Hematopoietic multipotent progenitor cell (in vitro differentiated cells): ENCODE measurements at places on chromosomes 13 and 19. TPM values are rescaled to one million over a fixed set of nuclear protein-coding genes. Genes with fewer than 3 reads are reported as not detected.
A peak's percentile ranks its signal among the peaks of the same experiment; 100 is the strongest.

DNA sequence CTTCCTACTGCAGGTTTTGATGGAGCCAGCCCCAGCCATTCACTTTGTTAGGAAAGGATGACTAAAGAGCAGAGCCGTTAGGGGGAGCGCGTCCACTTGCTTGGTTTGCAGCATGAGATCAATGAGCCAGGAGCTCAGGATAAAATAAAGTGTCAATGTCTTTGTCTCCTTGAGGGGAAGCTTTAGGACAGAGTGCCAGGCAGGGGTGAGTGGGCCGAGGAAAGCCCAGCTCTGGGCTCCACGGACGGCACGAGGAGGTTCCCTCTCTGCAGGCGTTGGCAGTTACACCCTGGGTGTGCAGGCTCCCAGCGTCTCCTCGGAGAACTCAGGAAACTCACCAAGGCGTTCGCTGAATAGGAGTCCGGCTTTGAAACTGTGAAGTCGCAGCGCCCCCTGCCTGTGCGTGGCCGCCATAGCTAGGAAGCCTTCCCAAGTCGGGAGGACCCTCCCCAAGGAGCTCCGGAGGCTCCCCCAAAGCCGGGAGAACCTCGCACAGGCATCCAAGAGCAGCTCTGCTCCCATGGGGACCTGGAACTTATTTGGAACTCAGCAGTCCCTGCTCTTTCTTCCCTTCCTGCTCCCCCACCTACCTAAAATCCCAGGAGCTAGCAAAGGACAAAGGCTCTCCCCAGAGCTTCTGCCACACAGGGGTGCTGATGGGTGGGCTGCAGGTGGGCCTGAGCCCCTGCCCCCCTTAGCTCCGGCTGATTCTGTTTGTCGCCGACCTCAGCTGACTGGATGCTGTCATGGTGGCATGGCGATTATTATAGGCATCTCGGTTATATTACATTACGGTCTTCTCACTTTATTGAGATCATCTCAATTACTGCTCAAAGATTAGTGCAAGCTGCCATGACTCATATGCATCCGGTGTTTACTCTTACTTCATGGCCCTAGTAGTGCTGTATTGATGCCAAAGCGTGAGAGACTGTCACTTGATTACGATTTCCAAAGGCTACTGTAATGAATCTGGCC lies 34.4 kb downstream of the GSX1 start:
- peak; percentile 81 for DNase-seq

DNA sequence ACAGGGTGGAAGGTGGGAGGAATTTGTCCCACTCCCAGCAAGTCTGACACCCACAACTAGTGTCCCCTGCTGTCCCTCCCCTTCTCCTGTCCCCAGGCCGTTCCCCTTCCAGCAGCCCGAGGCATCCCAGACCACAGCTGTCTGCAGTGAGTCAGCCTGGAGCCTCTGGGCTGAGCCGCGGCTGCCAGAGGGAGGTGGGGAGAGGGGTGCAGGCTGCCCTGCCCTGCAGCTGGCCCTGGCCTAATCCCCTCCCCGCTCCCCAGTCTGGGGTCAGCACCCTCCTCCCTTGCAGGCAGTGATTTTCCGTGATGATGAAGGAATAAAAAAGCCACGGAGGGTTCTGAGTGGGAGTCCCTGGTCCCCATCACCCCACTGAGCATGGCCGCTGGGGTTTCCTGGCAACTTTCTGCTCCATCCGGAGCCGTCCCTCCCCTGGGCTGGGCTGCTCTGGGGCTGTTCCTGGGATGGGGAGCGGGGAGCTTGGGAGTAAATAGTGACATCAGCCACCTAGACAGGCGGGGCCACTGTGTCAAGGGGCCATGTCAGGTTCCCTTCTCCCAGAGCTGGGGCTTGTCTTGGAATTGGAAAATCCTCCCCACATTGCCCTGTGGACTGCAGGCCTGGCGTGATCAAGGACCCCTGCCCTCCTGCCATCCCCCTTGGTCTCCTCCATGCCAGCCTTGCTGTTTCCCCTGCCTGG lies 16.8 kb downstream of the SPC24 start:
- DNase-seq: no peak

DNA sequence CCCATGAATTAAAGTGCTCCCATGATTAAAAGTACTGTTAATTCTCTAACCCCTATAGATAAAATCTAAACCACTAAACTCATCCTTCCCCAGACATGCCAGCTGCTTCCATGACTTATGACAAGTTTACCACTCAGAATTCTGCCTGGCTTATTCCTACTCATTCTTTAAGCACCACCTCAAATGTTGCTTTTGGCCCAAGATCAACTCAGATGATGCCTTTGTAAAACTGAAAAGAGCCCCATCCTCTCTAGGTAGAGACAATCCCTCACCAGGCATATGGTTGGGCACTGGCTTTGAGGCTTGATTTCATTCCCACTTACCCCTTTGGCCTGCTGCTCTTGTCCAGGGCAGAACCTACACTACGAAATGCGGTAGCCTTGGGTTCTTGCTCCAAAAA lies 250.0 kb downstream of the DNAJC15 start:
- no peak for DNase-seq

RAB3D gene
- total RNA-seq: 114 TPM

DNA sequence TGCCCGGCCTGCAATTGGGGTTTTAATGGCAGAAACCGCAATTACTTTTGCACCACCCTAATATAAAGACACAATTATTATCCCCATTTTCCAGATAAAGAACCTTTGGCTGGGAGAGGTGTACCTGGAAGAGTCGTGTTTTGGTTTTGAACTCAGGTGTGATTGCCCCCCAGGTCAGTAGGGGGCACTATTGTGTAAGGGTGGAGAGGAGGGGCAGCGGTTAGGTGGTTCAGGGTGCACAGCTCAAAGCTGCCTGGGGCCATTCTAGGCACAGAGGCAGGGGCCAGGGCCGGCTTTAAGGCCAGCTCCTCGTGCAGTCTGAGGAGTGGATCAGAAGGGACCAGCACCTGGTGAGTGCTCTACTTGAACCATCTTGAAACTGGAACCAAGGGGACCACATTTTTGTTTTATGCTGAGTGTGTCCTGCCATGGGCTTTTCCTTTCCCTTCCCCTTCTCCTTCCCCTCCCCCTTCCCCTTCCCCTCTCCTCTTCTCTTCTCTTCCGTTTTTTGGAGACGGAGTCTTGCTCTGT lies 5.8 kb upstream of the FCGRT start:
- DNase-seq: peak; percentile 83

- DNase-seq: no peak
Measured at GRCh38 chr19:39277598-39277997, 9.4 kb downstream of the IFNL2 start.

DNA sequence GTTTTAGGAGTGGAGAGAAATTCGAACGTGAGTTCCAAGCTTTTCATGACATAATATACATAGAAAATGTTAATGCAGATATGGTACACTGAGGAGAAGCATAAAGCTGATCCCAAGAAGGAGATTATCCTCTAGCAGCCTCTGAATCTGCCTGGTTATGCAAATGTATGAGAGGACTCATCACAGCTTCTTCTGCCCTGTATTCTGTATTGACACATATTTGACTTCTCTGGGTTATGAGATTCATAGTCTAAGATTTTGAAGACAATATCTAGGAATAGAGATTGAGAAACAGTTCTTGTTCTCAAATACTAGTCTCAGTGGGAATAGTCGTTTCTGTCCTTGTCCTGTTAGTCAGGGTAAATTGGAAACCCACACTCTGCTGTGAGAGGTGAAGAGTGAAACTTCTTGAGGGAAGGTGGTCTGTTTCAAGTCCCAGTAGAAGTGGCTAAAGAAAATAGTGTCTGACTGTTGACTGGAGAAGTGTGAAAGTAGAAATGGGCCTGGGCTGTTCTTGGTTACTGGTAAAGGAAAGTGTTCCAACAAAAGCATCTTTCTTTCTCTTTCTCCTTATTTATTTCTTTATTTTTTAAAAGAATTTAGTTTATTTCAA lies 1356.6 kb downstream of the SLITRK5 start:
- DNase-seq: no peak

PODNL1 gene
- total RNA-seq: under 0.01 TPM

GRCh38 chr13:111640476-111640875 lies 320.0 kb downstream of the TEX29 start:
- no peak for DNase-seq

HCST gene
- 63.3 TPM for total RNA-seq

ZNF93 gene
- 17.0 TPM for total RNA-seq

- DNase-seq: no peak
Measured at GRCh38 chr19:5908773-5909442, 4.2 kb downstream of the VMAC start.

DNA sequence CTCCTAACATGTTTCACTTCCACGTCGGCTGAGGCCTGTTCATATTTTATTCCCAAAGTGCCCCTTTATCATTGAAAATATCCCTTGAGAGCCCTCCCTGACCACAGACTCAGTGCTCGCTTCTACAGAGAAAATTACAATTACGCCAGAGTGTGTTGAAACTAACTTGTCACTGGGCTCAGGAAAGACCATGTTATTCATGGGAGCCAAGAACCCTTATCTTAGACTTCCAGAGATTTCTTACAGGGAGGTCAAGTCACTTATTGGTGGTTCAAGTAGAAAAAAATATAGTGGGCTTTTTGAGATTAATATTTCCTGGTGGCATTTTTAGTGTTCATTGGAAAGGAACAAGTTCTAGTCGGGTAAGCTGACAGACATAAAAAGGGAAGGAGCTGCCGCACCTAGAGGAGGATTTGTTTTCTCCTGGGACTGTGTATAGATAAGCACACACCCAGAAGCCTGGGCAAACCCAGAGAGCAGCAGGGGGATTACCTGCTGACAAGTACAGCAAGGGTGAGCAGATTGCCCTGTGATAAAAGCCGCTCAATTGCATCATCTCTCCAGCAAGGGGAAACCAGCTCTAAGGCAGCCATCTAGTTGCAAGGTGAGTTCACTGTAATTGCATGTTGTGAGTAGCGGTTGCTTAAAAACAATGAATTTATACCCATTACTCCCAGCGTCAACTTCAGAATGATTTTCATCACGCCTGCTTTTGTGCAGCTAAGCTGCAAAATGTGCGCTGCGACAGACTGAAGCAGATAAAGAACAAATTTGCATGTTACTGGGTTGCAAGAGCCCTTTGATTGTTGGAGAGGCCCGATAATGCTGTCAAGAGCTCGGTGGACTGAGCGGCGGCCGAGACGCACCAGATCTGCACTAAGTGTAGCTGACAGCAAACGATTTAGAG lies 46.2 kb downstream of the DCT start:
- no peak for DNase-seq

DNA sequence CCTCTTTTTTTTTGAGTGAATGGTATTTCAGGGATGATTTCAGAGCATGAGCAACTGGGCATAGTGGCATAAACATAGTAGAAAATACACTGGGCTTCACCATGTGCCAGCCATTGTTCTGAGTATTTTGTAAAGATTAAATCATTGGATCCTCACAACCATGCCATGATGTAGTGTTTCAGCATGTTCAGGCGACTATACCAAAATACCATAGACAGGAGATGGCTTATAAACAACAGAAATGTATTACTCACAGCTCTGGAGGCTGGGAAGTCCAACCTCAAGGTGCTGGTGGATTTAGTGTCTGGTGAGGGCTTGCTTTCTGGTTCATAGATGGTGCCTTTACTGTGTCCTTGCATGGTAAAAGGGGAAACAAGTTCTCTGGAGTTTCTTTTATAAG lies 101.5 kb upstream of the KL start:
- DNase-seq: no peak

DNA sequence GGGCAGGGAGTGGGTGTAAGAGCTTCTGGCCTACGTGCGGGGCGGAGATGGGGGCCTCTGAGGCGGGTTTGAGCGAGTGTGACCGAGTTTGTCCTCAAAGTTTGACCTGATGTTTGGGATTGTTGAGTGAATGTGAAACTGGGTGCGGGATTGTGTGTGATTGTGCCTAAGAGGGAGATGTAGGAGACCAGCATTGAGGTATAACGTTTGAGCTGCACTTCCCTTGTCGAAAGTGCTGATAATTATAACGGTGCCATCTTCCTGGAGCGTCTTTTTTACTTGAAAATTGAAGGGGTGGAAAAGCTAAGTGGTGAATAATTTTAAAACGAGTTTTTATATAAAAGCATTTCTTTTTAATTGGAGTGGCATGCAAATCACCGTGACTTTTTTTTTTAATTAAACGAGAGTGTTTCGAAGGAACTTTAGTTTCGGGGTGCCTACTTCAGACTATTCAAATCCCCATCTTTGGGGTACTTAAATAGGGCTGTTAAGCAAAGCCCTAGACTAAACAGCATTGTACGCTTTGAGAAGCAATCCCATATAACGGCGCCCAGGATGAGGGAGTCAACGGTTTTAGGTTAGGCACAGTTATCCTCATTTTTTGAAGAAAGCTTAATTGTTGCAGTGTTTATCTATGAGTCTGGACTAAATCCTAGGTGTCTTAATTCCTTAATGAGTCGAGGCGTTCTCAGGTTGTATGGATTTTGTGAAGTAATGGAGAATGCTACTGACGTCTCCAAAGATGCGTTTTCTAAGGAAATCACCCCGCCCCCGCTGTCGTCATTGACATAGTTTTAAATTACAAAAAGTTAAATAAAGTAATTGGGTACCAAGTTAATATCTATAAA lies 594 bp downstream of the ZNF146 start:
- peak; percentile 11 for DNase-seq

DNA sequence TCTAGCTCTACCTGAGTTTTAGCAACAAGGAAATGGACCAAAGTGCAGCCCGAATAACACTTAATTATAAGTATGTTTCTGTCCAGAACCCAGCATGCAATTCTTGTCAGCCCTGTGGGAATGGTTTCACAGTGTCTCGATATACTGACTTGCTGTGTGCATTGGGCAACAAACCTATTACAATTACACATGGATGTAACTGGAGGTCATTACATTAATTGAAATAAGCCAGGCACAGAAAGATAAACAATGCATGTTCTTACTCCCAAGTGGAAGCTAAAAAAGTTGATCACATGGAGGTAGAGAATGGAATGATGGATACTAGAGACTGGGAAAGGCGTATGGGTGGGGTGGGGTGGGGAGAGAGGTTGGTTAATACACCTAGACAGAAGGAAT lies 5.1 kb upstream of the CYP2S1 start:
- no peak for DNase-seq

DNA sequence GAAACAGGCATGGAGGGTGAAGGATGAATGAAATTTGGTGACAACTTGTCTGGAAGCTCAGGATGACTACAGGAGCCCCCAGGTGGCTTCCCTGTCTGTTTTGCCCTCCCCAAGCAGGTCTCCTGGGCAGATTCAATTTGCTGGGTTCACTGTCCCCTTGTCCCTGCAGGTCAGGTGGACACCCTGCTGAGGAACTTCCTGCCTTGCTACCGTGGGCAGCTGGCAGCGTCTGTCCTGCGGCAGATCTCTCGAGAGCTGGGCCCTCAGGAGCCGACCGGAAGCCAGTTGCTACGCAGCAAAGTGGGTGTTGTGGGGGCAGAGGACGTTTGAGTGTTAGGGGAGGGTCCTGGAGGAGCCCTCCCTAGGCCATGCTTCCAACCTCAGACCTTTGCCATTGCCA lies 19.1 kb downstream of the PGLS start:
- DNase-seq: no peak

GRCh38 chr19:29515706-29516357 lies 10.0 kb upstream of the VSTM2B start:
- DNase-seq: no peak
